ENCODE measurements at places on chromosomes 5 and 9.
A peak's percentile ranks its signal among the peaks of the same experiment; 100 is the strongest.

- DNase-seq: no peak
Observed at GRCh38 chr5:78843436-78843835, 141.7 kb downstream of the ARSB start.

GRCh38 chr5:32753765-32754164 is 42.6 kb downstream of the NPR3 start:
- DNase-seq: no peak

DNA sequence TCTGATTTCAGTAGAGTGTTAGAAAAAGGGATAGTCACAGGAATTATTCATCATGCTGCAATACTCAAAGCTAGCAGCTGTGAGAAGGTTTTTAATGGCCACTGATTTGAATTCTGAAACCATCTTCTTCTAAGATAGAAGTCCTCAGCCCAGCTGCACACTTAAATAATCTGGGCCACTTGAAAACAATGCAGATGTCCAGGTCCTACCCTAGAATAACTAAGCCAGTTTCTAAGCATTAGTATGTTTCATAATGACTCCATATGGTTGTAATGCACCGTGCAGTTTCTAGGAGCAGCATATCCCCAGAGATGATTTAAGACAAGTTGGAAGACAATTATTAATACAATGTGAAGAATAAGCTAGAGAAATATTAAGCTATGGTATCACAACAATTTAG is 159.9 kb upstream of the FBXL17 start:
- DNase-seq: no peak

DNA sequence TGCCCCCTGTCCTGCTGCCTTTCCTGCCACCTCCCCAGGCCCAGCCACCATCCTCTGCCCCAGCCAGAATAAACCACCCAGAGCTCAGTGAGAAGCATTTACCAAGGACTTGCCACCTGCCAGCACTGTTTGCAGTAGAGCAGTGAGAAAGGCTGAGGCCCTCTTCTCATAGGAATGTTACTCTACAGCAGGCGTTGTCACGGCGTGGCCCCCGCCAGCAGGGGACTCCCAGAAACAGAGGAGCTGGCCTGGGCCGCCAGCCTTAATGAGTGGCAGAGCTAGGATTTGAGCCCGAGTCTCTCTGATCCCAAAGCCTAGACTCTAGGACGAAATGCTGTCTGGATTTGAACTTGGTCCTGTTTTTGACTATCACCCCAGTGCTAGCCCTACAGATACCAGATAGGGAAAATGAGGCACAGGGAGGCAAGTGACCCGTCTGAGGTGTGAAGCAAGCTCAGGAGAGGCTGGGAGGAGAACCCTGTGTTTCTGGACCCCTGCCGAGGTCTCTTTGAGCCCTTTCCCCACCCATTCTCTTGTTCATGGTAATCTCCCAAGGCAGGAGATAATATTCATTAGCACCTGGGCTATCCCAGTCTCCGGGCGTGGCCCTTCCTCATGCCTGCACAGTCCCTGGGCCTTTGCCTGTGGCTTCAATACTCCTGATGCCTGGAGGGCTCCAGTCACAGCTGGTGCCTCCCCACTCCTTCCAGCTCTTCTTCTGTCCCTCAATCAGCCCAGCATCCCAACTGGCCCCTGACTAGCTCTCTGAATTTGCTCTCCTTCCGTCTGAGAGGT is 30.7 kb downstream of the HRH2 start:
- DNase-seq: no peak

- no peak for DNase-seq
Observed at GRCh38 chr5:14457476-14457875, 124.1 kb upstream of the OTULINL start.

DNA sequence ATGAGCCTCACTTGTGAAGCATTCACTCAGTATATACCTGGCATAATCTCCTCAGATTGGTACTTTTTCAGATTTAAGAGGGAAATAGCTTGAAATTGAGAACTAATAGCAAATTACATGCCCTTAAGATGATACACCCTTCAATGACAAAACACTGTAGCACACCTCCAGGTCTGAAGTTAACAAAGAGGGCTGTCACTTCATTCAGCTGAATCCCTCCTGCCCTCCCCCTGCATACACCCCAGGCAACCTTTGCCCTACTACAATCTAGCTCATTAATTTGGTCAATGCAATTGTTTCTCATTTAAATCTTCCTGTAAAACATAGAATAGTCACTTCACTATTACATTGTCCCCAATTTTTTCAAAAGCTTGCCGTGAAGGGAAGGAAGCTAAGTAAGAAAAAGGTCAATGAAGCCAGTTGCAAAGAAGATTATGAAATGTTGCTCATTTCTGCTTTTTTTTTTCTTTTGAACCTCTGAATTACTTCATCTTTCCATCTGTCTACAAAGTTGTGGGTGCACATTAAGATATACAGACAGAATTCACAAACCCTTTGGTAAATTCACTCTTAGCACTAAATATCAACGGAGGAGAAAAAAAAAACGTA is 294.8 kb upstream of the PTGER4 start:
- DNase-seq: no peak

GRCh38 chr5:115840873-115841272 is 492 bp downstream of the ATG12 start:
- DNase-seq: no peak

DNA sequence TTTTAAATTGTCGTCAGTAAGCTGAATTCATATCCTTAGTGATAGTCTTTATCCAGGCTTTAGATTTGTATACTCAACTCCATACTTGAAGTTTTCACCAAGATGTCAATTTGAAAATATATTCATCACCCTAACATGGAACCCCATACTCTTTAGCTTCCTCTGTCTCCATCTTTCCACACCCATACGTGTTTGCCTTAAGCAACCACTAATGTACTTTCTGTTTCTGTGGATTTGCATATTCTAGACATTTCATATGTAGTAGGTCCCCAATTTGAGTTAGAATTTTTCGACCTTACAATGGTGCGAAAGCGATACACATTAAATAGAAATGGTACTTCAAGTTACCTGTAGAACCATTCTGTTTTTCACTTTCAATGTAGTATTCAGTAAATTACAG is 65.2 kb downstream of the NSD1 start:
- no peak for DNase-seq

DNA sequence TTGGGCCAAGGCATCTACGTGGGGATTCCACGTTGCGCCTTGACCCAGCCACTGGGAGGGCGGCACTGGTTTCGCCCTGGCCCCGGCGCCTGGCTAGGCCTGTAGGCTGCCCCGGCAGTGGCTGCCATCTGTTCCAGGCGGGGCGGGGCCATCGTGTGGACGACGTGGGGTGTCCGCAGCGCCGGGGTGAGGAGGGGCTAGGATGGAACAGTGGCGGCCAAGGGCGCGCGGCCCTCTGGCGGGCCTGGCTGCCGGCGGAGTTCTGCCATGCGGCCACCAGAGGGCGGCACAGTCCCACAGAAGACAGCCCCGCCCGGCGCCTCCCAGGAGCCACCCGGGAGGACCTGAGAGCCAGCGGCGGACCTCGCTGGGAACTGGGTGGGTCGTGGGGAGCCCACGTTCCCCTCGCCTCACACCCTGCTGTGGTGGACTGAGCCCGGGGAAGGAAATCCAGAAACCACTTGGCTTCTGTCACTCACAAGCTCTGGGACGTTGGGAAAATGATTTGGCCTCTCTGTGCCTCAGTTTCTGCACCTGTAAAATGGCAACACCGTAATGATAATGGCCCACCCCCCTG is 22.6 kb upstream of the RAPGEF1 start:
- DNase-seq: peak; percentile 51

DNA sequence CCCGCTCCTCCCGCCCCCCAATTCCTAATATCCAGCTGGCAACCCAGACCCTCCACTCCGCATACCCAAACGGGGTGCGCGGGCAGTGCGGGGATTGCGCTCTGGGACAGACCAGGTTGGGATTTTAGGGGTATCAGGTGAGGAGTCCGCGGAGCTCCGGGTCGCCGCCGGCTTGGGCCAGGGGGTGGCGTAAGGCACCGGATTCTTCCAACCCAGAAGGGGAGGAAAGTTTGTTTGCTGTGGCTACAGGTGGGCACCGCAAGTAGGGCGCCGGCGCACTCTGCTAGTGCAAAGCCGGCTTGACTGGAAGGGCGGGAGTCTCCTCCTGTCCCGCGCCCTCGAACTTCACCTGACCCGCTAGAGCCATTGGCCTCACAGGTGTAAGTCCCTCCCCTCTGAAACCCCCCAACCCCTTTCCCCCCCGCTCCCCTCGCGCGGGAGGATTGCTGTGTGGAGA is 709 bp downstream of the IQGAP2 start:
- DNase-seq: peak; percentile 61

GRCh38 chr9:123426406-123426805 is 70.4 kb downstream of the CRB2 start:
- no peak for DNase-seq

- no peak for DNase-seq
Observed at GRCh38 chr5:104111632-104112031, 549.0 kb upstream of the NUDT12 start.

All from effector memory CD4-positive, alpha-beta T cell (primary cell).